ENCODE measurements at places on chromosomes 7 and 10.
A peak's percentile ranks its signal among the peaks of the same experiment; 100 is the strongest.

- peak; percentile 84 for DNase-seq
Measured at GRCh38 chr7:29609162-29610037, 45.8 kb downstream of the PRR15 start.

DNA sequence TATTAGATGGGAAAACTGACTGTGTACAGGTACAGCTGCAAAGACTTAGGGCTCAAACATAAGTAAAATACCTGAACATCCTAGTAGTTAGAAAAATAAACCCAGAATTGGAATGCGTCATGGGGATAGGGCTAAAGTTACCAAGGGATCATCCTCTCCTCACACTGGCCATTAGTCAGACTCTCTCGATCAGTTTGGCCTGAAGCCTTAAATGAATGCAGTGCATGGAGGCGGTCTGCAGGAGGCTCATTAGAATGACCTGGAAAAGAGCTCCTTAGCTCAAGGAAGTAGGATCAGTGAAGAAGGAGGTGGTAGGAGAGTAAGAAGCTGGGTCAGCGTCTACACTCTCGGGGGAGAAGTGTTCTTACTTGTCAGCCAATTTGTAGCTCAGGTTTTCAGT, 35.3 kb downstream of the DENND2A start:
- DNase-seq: peak; percentile 74

- no peak for DNase-seq
Measured at GRCh38 chr7:104767826-104768536, 246.0 kb upstream of the KMT2E start.

DNA sequence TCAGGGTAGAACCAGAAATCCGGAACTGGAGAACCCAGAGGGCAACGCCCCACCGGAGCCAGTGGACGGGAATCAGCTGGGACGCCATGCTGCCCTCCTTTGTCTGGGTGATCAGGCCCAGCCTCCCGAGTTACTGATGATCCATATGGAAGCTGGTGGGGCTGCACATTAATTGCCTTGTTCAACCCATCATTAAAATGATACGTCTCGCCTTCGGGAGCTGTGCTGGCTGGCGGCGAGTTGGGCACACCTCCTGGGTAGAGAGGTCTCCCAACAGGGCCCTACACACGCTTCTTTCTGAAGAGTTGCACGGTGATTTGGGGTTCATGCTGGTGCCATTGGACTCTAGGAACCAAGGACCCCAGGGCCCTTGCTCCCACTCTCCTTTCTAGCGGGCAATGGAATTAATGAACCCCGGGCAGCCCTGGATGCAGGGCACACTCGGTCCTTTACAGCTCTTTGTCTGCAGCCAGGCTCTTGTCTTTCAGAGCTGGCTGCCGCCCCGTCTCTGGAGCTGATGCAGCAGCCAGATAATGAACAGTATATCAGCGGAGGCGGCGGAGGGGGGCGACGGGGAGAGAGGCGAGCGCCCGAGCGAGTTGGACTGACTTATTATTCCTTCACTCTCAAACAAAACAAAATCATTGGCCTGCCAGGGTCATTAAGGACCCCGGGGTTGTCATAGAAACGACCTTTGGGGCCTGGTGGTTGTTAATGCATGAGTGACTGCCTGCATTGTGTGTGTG, 412.2 kb upstream of the ZMIZ1 start:
- DNase-seq: peak; percentile 86

DNA sequence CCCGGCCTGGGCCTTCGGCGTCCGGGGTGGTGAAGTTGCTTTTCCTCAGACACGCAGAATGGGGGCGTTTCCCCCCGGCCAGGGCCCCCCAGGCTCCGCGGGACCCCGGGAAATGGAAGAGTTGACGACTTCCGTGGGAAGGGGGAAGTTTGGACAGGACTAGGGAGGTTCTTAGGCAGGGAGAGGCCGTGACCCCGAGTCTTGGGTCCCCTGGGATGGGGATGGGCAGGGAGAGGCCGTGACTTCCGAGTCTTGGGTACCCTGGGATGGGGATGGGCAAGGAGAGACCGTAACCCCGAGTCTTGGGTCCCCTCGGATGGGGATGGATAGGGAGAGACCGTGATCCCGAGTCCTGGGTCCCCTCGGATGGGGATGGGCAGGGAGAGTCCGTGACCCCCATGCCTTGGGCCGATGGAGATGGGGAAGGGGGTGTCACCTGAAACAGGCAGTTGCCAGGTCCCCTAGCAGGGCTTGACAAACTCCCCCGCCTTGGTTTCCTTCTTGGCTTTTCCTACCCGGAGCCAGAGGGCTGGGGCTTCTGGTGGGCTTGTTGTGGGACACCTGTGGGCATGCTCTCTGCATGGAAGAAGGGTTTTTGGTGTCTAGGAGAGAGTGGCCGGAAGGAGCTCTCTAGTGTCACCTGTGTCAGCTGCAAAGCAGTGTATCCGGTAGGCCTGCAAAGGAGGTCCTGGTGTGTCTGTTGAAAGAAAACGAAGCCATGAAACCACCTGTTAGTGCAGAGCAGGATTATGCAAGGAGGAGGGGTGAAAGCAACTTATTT, 1.1 kb downstream of the TRRAP start:
- peak; percentile 74 for DNase-seq

- no peak for DNase-seq
Measured at GRCh38 chr7:66083677-66084076, 8.1 kb downstream of the ASL start.

- DNase-seq: no peak
Measured at GRCh38 chr10:93475227-93475626, 6.9 kb downstream of the MYOF start.

DNA sequence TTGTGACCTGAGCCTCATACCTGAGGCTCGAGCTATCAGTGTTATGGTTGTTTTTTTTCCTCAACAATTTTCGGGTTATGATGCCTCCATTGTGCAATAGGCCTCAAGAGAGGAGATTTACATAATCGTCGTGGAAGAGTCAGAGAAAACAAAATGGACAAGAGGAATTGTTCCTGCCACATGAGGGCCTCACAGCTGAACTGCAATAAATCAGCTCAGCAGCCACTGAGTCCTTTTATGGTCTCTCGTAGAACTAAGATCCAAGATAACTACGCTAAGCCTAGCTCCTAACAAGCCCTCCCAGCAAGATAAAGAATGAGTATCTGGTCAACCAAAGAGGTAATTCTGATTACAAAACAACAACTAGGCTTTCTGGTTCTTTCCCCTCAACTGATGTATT, 336.8 kb downstream of the WDR11 start:
- DNase-seq: peak; percentile 64

GRCh38 chr10:13485623-13486022, 43.2 kb downstream of the BEND7 start:
- no peak for DNase-seq

GRCh38 chr7:90210981-90211380, 559 bp upstream of the STEAP2 start:
- peak; percentile 54 for DNase-seq

- no peak for DNase-seq
Measured at GRCh38 chr7:219581-220150, 27.3 kb downstream of the FAM20C start.

DNA sequence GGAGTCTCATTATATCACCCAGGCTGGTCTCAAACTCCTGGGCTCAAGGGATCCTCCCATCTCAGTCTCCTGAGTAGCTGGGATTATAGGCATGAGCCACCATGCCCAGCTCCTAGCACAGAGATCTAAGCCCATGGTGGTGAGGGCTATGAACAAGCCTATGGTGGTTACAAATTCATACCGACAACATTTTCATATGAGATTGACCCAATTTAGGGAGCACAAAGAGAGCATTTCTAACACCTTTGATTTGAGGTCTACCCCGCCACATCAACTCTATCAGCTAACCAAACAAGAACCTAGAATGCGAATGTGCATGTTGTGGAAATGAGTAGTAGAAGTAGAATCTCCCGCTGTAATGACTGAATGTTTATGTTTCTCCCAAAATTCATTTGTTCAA, 14.2 kb upstream of the PRF1 start:
- DNase-seq: no peak

DNA sequence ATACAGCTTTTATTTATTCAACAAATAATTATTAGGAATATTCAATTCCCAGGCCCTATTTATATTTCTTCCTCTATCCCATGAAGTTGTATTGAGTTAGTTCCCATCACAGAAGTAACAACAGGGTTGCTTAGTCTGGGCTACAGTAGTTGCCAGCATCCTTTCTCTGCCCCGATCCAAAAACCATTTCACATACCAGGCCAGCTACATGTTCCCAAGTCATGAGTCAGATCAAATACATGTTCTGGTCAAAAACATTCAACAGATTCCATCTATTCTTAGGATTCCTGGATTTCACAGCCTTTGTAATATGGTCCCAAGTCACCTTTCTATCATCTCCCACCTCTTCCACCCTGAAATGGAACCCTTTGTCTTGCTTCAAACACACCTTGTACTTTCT, 91.6 kb downstream of the RAB11FIP2 start:
- DNase-seq: no peak

GRCh38 chr10:99527526-99528493, 4.9 kb upstream of the NKX2-3 start:
- DNase-seq: no peak

GRCh38 chr10:91120348-91120747, 100.1 kb upstream of the PCGF5 start:
- DNase-seq: no peak

DNA sequence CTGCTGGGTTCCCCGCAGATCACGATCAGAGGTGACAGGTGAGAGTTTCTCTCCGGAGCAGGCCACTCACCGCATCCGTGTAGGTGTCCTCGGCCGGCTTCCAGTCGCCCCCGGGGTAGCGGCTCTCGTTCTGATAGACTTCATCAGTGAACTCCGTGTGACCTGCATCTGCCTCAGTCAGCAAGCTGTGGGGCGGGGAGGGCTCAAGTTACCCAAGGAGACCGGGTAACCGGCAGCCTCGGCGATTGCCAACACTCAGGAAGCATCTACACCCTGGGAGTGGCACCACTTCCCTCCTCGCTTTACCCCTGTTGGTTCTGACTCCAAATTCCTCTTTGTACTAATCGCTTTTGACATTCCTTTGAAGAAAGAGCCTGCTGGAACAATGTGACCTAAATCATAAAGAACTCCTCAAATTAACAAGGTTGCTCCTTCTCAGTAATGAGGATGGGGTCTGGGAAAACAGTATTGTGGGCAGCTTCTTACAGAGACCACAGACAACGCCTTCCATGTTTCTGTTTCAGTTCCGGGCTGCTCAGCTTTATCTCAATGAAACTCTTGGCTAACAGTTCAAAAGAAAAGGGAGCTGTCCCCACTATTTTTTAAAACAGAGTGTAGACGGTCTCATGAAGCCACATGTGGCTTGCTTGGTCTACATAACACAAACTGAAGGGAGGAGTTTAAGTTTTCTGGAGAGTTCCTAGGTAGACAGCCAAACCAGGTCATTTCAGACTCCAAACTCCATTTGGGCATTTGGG, 118.1 kb downstream of the MYOF start:
- no peak for DNase-seq

DNA sequence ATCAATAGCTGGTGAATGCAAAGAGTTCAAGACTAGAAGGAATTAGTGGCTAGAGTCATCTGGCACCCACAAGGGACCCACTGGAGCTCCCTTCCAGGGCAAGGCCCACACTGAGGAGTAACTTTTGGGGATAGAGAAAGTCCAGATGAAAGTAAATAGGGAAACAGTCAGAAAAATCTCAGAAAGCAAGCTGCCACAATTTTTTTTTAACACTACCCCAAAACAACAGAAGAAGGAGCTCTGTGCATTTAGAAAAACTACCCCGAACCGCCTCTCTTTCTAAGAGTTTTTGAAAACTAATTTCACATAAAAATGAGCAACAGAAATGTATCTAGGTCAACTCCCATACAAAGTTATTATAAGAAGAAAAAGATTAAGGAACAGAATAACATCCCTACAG, 42.2 kb downstream of the AOAH start:
- no peak for DNase-seq

GRCh38 chr7:50723888-50724287, 58.8 kb downstream of the GRB10 start:
- DNase-seq: no peak

- no peak for DNase-seq
Measured at GRCh38 chr10:75585294-75585693, 153.9 kb downstream of the LRMDA start.

- DNase-seq: no peak
Measured at GRCh38 chr10:51422311-51423120, 276.9 kb downstream of the CSTF2T start.

DNA sequence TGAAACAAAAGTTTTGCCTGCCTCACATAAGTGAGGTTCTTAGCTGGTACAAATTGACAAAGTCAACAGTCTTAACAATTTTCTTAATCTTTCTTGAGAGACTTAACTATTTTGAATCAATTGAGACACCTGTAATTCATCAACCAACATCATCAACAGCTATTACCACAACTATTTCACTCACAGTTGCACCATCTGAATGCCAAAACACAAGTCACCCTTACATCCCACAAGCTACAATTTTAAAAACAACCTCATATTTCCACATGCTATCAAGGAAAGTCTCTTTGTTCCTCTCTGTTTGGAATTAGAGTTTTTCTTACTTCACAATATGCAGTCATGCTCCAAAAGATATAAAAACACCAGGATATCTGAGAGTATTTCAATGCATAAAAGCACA, 4.9 kb downstream of the SMURF1 start:
- DNase-seq: no peak

GRCh38 chr7:153628406-153628805, 423.8 kb upstream of the DPP6 start:
- DNase-seq: no peak

DNA sequence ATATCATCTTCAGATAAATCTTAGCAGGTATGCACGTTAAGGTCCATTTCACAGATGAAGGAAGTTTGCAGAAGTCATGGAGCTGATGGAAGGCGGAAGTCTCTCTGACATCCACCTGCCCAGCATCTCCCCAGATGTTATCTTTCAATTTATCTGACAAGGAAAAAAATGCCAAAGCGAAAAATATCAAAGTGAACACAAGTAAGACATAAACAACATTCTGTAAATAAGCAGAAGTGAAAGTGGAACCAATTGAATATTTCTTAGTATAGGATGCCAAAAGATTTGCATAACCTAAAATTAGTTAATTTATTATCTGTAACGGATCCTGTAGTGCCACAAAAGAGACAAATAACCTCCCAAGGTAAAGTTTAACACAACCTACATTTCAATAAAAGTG, 73.6 kb upstream of the NEBL start:
- no peak for DNase-seq

- DNase-seq: no peak
Measured at GRCh38 chr7:26101361-26102151, 50.4 kb upstream of the NFE2L3 start.

DNA sequence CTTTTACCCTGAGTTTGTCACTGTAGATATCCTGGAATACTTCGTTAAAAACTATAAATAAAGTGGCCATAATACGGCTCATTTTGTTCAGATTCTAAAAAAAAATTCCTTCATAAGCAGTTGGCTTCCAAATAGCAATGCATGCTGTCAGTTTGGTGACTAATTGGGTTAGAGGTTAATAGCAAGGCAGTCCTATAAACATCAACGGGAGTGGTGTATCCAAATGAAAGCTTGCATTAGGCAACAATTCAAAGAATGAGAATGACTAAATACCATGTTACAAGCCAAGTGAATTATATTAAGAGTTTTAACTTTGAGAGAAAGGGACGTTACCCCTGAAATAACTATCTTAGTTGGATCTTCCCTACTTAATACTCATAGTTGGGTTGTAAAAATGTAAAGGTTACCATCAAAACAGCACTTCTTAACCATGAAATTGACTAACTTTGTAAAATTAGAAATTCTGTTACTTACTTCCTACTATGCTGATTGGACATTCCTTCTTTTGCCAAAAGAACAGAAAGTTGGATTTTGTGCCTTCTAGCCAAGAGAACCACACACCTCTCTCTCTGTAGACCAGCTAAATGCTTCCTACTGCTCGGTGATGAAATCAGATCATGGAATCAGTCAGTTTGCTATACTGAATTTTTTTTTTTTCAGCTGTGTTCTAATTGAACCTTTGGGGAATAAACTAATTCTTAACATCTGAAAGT, 98.0 kb downstream of the KAT6B start:
- DNase-seq: no peak

- peak; percentile 55 for DNase-seq
Measured at GRCh38 chr7:142797391-142798377, 26.9 kb downstream of the PRSS2 start.

Measured in islet precursor cell (in vitro differentiated cells).